ENCODE measurements at places on chromosomes 2 and 18.

- DNase-seq, result no peak
Measured at GRCh38 chr18:44450226-44450625, 230.5 kb upstream of the SETBP1 start.

GRCh38 chr2:109208951-109209335 is 79.9 kb downstream of the SH3RF3 start:
- DNase-seq, result no peak

- DNase-seq, result no peak
Measured at GRCh38 chr2:10022966-10023662, 20.2 kb upstream of the KLF11 start.

GRCh38 chr18:70693246-70693645 is 404.4 kb downstream of the SOCS6 start:
- DNase-seq, result no peak

DNA sequence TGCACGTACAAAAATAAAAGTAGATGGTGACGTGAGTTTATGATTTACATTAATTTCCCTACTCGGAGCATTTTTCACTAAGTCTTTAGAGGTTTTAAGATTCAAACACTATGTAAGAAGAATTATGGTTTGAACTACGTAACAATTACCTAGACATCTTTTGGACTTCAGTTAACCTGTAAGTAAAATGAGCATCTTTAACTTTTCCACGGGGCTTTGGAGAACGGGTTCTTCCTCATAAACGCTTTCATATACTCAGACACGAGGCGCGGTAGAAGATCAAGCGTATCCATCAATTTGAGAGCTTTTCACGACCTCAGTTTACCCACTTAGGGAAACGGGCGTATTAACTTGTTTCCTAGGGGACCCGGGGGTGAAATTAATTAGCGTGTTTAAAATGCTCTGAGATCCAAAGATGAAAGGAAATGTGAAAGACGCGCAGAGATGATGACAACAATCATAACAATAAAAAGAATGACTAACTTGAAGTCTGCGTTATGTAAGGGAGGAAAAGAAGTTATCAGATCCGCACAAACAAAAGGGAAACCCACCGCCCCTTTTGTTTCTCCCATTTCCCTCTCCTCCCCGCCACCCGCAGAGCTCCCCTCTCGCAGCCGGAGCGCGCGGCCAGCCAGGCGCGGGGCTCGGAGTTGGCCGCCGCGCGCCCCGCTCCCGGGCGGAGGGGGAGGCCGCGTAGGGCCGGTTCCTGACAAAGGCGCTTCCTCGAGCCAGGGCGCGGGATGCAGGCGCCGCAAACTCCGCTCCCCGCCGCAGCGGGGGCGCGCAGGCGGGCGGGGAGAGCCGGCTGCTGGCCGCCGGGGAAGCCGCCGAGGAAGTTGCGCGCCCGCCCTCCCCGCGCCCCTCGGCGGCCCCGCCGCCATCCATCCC is 807 bp downstream of the PELI1 start:
- DNase-seq, result no peak

GRCh38 chr2:10385933-10386773 is 62.0 kb downstream of the ODC1 start:
- no peak for DNase-seq

DNA sequence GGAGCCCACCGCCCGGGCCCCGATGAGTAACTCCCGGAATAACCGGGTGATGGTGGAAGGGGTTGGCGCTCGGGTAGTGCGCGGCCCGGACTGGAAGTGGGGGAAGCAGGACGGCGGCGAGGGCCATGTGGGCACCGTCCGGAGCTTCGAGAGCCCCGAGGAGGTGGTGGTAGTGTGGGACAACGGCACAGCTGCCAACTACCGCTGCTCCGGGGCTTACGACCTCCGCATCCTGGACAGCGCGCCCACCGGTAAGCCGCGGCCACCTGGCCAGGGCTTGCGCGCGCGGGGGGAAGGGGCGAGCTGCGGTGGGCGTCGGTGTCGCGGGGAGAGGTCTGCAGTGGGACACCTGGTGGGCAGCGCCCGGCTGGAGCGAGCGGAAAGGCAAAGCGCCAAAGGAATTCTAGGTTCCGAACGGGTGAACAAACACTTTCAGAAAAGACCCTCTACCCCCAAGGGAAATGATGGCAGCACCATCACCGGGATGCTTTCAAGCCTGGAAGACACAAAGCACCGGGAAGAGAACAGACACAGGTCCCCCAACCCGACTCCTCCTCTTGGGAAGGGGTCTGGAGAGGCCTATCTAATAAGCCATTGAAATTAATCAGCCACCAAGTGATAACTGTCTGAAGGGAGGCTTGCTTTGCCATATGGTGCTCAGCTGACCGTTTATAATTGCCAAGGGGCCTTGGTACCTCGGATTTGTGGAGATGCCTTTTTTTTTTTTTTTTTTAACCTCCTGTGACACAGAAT is 1.1 kb downstream of the MIB1 start:
- peak; percentile 8 for DNase-seq

DNA sequence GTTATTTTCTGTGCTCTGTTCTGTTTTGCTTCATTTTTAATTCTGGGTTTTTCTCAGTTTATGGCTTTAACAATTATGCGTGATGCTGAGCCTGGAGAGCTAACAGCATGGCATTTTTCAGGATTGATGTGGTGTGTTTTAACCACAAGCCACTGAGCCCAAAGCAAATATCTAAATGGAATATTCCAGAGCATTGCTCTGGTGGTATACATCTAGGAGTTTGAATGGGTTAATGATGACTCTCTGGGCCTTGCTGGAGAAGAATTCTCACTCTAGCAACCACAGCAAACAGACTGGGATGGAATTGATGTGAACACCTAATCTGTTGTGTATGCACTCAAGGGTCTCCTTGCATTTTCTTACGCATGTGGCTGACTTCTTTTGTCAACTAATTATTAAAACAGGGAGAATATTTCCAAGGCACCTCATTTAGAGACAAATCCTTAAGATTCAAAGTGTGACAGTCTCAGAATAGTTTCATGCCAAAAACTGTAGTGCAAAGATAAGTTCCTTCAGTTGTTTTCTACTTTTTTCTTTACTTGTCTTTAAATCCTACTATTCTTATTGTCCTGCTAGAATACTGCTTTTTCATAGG is 164.0 kb downstream of the DTNA start:
- no peak for DNase-seq

- no peak for DNase-seq
Measured at GRCh38 chr2:194587739-194588270, 1069.2 kb upstream of the SLC39A10 start.

GRCh38 chr2:11129598-11130449 is 25.4 kb upstream of the SLC66A3 start:
- peak; percentile 89 for DNase-seq

GRCh38 chr2:48049371-48049770 is 143.1 kb upstream of the FBXO11 start:
- no peak for DNase-seq

GRCh38 chr2:66679442-66679841 is 244.5 kb downstream of the MEIS1 start:
- DNase-seq, result no peak

DNA sequence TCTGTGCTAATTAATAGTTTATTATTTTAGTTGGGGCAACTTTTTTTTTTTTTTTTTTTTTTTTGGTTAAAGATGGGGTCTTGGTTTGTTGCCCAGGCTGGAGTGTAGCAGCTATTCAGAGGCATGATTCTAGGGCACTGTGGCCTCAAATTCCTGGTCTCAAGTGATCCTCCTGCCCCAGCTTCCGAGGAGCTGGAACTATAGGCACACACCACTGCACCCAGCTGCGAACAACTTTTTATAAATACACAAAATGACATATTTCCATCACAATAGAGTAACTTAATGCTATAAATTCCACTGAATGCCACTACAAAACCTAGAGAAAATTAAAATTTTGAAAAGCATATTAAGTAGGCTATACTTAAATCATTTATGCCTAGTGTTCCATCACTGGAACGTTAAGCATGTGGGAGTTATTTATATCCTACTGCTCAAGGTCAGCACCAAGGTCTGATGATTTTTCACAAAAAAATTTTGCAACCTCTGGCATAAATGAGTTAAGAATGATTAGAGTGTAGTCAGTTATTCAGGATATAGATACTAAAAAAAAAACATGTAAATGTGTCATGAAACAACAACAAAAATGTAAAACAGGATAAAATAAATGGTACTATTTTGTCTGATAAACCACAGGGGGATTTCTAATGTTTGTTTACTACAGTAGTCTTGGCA is 46.8 kb downstream of the GFPT1 start:
- DNase-seq, result no peak

DNA sequence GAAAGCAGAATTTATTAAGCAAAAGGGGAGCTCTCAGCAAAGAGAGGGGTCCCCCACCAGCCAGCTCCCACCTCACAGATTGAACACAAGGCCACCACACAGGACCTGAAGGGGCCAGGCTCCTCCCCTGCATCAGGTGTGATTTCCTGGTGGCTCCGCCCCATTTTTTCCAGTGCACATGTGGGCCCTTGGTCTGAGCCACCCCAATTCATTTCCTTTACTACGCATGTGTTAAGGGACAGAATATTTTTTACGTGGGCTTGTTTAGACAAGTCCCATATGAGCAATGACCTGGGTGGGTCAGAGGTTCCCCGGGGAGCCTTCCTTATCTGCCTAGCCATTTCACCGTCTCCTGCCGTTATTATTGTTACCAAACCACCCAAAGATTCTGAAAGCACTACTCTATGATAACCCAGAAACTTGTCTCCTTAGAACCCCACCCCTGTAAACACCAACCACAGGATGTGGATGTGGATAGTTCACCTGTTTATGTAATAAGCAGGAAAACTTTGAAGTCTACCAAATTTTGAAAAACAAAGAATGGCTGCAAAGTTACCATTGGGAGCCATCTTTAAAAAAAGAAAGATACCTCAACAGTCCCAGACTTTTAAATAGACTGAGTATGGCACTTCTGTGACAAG is 191.7 kb downstream of the CD226 start:
- DNase-seq, result no peak

DNA sequence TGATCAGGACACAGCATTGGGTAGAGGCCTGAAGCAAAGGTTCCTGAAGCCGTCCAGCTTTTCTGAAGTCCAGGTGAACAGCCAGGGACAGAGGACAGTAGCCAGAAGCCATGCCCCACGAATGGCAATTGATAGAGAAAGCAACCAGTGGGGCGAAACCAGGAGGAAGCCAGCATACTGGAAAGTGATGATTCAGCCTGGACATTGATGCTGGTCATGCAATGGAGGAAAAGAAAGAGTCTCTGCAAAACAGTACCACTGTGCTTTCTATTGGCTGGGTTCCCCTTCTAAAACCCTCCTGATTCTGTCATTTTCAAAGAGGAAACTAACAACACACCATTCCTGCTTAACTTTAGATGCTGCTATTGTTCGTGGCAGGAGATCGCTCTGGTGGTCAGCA is 221.4 kb upstream of the EPAS1 start:
- DNase-seq, result no peak

- no peak for DNase-seq
Measured at GRCh38 chr2:158734442-158734841, 60.7 kb upstream of the DAPL1 start.

GRCh38 chr2:100238471-100238870 is 83.8 kb downstream of the LONRF2 start:
- no peak for DNase-seq

- DNase-seq, result no peak
Measured at GRCh38 chr2:227513113-227513512, 41.2 kb downstream of the AGFG1 start.

DNA sequence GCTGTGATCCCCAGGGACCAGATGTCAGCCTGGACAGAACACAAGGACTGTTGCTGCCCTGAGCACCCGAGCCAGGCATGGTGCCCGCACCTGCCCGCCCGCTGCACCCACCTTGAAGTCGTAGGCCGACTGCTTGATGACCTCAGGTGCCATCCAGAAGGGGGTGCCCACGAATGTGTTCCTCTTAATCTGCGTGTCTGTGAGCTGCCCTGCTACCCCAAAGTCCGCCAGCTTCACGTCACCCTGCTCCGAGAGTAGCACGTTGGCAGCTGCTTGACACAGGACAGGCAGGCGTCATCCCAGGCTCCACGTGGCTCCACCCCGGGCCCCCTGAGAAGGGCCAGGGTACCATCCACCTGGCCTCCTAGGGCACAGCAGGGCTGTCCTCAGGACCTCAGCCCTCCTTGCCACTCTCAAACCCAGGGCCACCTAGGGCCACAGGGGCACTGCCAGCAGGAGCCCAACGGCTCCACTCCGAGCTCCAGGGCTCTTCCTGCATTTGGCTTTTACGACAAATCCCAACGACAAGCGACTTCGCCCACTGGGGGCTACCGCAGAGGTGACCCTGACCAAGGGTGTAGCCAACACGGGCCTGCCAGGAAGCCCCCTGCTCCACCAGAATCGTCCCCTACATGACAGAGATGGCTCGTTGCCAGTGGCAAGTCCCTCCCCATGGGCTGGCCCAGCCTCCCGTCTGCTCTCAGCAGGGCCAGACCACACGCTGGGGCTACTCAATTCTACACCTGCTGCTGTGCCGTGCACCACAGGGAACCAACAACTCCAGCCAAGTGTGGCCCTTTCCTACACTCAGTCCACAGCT is 9.0 kb downstream of the STK25 start:
- no peak for DNase-seq

- no peak for DNase-seq
Measured at GRCh38 chr2:18976168-18976961, 382.1 kb downstream of the OSR1 start.

- no peak for DNase-seq
Measured at GRCh38 chr2:21067125-21067524, 23.3 kb upstream of the APOB start.

- no peak for DNase-seq
Measured at GRCh38 chr2:199814817-199815211, 36.2 kb downstream of the FTCDNL1 start.

DNA sequence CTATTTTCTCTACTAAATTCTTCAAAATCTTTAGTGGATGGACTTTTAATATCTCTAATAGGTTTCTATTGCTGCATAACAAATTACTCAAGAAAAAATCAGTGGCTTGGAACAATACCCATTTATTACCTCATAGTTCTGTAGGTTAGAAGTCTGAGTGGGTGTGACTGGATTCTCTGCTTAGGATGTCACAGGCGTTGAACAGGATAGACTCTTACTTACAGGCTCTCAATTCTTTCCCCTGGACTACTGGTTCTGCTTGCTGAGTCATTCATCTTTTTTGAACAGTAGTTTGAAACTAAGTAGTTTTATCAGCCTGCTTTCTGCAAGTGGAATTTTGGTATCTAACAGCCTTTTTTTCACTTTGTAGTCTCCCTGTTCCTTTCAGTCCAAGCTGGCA is 265.4 kb downstream of the ZNF385B start:
- no peak for DNase-seq

- no peak for DNase-seq
Measured at GRCh38 chr2:234172066-234172465, 121.6 kb downstream of the SPP2 start.

GRCh38 chr2:137969418-137969765 is 5.1 kb downstream of the HNMT start:
- DNase-seq, result no peak

Measured in activated naive CD4-positive, alpha-beta T cell (primary cell).